ENCODE measurements at places on chromosomes 16 and 17.

DNA sequence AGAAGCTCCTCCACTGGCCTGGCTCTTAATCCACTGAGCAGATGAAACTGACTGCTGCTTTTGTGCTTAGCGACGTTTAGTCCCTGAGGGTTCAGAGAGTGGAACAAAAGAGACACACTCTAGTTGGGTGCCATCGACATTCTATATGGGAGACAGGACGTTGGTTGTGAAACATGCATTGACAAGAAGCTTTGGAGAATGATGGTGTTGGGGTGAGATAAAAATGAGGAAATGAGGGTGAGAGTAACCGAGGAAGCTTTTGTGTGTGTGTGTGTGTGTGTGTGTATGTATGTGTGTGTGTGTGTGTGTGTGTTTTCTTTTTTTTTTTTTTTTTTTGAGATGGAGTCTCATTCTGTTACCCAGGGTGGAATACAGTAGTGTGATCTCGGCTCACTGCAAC, 89.5 kb downstream of the ABCC1 start:
- no peak for DNase-seq

DNA sequence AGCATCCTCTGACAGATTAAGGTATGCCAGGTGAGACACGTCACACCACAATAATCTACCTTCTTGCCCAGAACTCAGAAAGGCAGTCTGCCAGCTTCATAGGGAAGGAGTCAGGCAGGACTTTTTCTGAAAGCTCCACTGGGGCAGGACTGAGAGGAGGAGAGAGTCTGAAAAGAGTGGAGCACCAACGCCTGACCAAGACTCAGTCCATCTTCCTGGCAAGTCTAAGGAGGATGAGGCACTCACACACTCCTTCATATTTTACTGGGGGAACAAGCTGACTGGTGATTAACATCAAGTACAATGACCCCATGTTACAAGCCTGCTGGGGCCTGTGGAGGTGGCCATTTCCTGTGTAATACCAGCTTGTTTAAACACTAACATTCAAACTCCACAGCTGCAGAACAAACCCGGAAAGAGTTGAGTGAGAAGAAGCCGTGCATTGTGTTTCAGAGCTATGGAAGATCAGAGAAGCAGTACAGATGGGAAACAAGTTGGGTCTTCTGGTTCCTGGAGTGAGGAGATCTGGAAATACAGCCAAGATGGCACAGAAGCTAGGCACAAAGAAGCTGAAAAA, 122.4 kb downstream of the HIC1 start:
- DNase-seq: no peak

GRCh38 chr17:76251478-76252039, 11.3 kb upstream of the RNF157 start:
- DNase-seq: no peak

GRCh38 chr17:72761431-72761830, 331.1 kb downstream of the SLC39A11 start:
- DNase-seq: no peak

DNA sequence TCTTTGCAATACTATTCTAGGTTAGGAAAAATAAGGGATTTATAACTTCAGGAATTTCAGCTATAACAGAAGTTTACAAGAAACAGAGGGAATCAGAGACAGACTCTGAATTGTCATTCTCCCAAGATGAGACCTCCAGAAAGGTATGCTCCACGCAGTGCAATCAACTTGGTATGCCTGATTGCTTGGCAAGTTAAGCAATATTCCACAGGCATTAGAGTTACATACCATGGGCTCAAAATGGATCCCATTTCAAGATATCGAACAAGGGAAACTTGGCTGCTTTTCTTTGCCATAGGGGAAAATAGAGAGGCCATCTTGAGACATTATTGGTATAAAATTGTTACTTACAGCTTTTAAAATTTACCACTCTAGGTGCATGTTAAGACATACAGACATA, 615.6 kb upstream of the SOX9 start:
- no peak for DNase-seq

Data from NCI-H2081 treated with DMSO at 0.1 percent for 48 hours (cell line).